ENCODE measurements at places on chromosomes 1 and 21.

DNA sequence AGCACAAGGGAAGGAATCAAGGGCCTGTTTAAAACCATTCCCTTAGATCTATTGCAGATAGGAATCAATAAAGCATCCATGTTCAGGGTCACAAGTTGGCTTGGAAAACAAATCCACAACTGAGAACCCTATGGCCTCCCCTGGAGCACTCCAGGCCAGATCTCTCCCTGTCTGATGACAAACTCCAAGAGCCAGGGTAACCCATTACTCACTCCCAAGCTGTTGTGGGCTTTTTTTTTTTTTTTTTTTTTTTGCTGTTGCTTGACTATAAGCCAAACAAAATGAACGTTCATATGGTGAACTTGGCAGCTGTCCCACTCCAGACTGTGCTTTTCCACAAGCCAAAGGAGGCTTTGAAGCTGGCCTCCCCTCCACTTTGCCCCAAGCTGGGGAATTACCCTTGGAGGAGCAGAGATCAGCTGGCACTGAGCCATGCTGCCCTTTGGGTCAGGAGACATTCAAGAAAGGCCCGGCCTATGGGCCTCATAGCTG is 35.7 kb upstream of the VAV3 start:
- no peak for DNase-seq

DNA sequence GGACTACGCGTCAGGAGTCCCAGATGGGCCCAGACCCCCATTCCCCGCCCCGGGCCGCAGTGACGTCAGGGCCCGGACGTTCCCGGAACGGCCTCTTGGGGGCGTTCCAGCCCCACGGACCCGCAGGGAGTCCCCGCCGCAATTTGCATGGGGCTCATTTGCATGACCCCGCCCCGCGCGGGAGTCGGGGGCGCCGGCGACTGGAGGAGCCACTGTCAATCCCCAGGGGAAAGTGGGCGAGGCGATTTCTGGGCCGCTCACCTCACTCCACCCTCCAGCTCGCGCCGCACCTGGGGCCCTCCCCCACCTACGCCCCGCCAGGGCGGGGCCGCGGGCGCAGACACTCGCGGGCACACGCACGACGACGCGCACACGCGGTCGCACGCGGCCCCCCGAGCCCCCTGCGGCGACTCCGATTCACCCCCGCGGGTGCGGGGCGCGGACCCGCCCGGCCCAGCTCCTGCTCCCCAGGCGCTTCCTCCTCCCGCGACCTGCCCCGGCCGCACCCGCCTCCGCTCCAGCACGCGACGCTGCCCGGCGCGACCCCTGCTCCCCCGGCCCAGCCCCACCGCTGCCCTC is 13.2 kb downstream of the AGRN start:
- DNase-seq = peak; percentile 77

GRCh38 chr1:16955186-16955585 is 25.2 kb downstream of the MFAP2 start:
- no peak for DNase-seq

- DNase-seq = no peak
These were observed 140.7 kb upstream of the PTBP2 start for GRCh38 chr1:96580920-96581319.

- DNase-seq = no peak
These were observed 77.0 kb downstream of the SKI start for GRCh38 chr1:2304921-2305681.

GRCh38 chr1:228979774-228980173 is 244.5 kb downstream of the RHOU start:
- no peak for DNase-seq

- DNase-seq = no peak
These were observed 22.6 kb downstream of the ZBTB17 start for GRCh38 chr1:15953294-15953771.

DNA sequence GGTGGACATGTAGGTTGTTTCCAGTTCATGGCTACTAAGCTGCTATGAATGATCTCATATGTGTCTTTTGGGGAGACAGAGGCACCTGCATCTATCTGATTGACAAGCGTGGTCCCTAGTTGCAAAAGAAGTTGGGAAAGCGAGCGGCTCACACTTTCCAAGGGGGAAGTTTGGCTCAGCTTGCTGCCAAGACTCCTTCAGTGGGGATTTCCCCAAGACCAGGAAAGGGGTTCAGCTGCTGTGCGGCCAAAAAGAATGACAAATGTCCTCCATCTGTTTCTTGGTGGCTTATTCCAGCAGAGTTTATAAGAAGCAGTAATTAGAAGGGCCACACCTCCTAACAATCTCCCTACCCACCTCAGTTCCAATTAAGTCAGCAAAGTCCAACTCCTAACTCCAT is 128.5 kb upstream of the GALNT2 start:
- DNase-seq = no peak

- no peak for DNase-seq
These were observed 112.1 kb downstream of the TLR5 start for GRCh38 chr1:223030871-223031400.

DNA sequence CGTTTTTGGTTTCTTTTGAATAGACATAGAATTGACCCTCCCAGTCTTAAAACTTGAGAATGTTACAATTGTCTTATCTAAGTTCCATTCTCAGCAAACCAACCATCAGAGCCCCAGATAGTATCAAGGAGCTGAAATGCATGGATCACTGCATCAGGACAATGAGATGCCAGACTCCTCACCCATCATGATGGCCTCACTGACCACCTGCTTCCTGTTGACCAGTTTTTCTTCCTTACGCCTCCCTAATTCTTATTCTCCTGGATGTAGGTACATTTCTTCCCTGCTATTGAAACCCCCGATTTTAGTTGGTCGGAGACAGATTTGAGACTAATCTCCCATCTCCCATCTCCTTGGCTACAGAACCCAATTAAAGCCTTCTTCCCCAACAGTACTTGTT is 17.7 kb downstream of the MATN1 start:
- no peak for DNase-seq

DNA sequence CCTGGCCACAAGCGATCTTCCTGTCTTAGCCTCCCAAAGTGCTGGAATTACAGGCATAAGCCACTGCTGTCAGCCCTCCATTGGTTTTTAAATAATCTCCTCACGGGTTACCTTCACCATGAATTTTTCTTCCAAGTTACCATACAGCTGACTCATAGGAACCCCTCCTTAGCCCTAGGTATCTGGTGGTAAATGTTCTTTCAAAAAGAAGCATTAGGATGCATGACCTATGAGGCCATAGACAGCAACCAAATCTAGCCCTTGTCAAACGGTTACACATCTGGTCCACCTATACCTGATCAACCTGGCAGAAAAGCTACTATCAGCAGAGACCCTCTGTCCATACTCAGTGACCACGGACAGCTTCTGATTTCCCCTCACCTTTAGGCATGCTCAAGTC is 12.7 kb upstream of the DEGS1 start:
- DNase-seq = no peak

Data from CD4-positive, alpha-beta T cell treated with Interleukin-6 at 100 ng/mL for 8 hours (primary cell).